Right lung (tissue), 10 donors: ENCODE measurements at places on chromosomes 6 and 20.
A peak's percentile ranks its signal among the peaks of the same experiment; 100 is the strongest.

GRCh38 chr6:161056451-161056850 is 64.9 kb downstream of the MAP3K4 start:
- DNase-seq = no peak

GRCh38 chr20:33811776-33812151 is 616 bp downstream of the CHMP4B start:
- no peak for DNase-seq

GRCh38 chr20:44800391-44801046 is 9.8 kb downstream of the RIMS4 start:
- DNase-seq = no peak

- DNase-seq = peak; percentile 31
These were observed 874.2 kb downstream of the TFAP2A start for GRCh38 chr6:9540534-9541126.

DNA sequence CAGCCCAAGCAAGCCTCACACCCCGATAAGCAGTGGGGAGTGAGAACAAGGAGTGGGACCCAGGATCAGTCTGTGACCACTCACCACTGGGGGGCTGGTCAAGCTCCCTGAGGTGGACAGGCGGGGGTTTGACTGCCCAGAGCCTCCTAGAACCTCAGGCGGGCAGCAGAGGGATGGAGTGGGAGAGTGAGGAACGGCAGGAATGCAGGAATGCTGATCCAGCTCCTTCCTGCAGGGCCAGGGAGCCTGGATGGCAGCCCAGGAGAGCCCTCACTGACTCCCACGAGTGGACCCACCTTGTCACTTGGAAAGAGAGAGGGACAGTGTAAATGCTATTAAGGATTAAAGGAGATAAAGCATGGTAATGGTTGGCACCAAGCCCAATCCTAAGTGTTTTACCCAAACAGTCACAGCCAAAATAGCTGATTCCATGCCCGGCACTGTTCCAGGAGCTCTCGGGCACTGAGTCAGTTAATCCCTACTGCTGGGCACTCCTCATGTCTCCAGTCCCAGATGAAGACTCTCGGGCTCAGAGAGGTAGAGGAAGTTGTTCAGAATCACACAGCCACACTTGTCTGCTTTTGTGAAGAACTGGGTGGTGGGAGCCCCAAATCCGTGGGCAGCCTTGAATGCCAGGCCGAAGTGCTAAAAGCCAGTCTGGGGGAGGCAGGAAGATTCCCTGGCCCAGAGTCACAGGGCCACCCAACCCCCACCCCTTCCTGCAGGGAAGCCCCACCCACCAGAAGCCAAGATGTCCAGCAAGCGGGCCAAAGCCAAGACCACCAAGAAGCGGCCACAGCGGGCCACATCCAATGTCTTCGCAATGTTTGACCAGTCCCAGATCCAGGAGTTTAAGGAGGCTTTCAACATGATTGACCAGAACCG is 3.1 kb downstream of the MYL9 start:
- DNase-seq = no peak

- no peak for DNase-seq
These were observed 838.0 kb downstream of the DHX35 start for GRCh38 chr20:39800111-39800510.

- peak; percentile 17 for DNase-seq
These were observed 228.8 kb upstream of the FAM83B start for GRCh38 chr6:54617730-54618129.

- no peak for DNase-seq
These were observed 142.9 kb downstream of the HIVEP2 start for GRCh38 chr6:142802124-142802523.

GRCh38 chr6:126042001-126042419 is 55.7 kb downstream of the TRMT11 start:
- DNase-seq = no peak

DNA sequence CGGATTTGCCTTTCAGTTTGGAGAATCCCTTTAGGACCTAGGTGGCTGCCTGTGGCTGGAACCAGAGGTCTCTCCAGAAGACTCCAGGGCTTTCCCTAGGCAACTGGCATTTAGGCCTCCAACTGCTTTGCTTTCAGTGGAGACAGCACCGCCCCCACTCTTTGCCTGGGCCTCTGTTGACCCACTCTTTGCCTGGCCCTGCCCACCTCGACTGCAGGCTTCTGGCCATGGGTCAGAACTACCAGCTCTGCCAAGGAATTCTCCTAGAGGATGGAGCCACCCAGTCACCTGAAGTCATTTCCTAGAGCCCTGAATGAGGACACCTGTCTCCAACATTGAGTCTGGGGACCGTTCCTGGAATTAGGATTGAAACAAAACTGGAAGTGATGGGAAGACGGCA is 439.0 kb upstream of the CDH4 start:
- no peak for DNase-seq

- no peak for DNase-seq
These were observed 115.7 kb downstream of the PHACTR3 start for GRCh38 chr20:59720013-59720412.

- no peak for DNase-seq
These were observed 7.7 kb downstream of the MANBAL start for GRCh38 chr20:37297066-37297736.

DNA sequence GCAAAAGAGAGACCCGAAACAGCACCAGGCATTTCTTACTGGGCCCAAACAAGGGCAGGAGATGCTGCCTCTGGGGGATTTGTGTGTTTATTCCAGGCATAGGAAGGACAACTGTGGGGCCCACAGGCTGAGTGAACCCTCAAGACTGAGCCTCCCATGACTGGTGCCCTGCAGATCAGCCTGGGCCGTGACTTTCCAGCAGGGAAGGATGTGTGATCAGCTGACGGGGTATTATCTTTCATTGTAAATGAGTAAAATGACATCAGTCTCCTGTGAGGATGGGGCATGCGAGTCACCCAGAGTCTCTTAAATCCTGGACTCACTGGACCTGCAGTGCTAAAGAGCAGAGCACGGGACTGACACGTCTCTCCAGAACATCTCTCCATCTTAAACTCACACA is 3.9 kb upstream of the TEAD3 start:
- no peak for DNase-seq

DNA sequence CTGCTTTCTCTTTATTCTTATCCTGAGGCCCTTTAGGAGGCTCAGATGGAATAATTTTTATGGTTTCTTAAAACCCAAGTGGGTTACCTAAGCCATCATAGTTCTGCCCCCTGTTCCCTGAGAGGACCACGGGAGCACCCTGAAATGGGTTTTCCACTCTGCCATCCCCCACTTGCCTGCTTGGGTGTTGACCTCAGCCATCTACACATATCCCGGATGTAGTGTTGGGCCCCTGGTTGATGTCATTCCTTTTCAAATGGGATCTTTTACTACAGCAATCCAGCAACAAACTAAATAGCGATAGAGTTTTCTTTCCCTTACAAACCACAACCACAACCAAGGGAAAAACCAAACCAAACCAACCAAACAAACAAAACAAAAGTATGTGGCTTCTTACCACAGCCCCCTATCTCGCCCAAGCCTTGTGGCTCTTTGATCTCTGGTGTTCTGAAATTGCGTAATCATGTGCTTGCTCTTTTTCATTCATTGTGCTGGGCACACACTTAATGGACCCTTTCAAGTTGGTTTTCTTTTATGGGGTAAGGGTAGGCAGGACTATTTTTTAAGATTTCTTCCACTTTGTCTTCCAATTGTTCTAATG is 154.9 kb downstream of the ESR1 start:
- no peak for DNase-seq

DNA sequence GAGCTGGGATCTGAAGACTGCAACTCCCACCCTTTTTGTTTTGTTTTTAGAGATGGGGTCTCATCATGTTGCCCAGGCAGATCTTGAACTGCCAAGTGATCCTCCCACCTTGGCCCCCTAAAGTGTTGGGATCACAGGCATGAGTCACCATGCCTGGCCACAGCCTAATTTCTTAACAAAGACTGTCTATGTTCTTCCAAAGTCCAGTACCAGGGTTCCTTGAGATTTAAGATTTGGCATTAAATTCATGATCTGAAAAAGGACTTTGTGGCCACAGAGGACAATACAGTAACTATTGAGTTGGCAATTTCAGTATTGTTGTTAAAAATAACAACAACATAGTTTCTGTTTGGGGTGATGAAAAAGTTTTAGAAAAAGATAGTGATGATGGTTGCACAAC is 28.7 kb upstream of the BEND3 start:
- no peak for DNase-seq

GRCh38 chr6:155371230-155371629 is 56.9 kb upstream of the TFB1M start:
- no peak for DNase-seq

DNA sequence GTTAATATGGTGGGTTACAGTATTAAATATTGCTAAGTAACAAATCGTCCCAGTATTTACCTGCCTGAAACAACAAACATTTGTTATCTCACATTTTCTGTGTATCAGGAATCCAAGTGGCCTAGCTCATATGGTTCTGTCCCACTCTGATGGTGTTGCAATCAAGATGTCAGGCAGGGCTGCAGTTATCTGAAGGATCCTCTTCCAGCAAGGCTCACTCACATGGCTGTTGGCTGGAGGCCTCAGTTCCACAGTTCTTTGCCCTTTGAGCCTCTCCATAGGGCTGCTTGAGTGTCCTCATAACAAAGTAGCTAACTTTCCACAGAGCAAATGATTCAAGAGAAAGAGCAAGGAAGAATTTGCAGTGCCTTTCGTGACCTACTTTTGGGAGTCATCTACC is 17.7 kb downstream of the RAB22A start:
- DNase-seq = no peak

- DNase-seq = no peak
These were observed 15.2 kb downstream of the CHMP4B start for GRCh38 chr20:33826270-33826897.

DNA sequence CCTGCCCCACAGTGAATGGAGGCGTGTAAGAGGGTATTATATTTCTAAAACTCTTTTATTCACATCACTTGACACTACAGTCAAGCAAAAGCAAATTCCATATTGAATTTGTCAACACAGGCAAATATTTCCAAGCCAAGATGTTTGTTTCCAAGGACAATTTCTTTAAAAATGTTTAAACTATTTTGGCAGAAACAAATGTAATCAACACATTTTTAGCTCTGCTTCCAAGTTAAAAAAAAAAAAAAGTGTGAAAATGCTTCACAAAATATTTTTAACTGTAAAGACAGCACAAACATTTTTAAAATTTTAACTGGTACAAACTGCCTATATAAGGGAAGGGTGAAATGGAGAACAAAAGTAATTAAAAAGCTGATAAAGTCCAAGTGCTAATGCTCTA is 44.9 kb upstream of the DST start:
- no peak for DNase-seq

- DNase-seq = no peak
These were observed 27.0 kb downstream of the RPRD1B start for GRCh38 chr20:38060536-38060935.

DNA sequence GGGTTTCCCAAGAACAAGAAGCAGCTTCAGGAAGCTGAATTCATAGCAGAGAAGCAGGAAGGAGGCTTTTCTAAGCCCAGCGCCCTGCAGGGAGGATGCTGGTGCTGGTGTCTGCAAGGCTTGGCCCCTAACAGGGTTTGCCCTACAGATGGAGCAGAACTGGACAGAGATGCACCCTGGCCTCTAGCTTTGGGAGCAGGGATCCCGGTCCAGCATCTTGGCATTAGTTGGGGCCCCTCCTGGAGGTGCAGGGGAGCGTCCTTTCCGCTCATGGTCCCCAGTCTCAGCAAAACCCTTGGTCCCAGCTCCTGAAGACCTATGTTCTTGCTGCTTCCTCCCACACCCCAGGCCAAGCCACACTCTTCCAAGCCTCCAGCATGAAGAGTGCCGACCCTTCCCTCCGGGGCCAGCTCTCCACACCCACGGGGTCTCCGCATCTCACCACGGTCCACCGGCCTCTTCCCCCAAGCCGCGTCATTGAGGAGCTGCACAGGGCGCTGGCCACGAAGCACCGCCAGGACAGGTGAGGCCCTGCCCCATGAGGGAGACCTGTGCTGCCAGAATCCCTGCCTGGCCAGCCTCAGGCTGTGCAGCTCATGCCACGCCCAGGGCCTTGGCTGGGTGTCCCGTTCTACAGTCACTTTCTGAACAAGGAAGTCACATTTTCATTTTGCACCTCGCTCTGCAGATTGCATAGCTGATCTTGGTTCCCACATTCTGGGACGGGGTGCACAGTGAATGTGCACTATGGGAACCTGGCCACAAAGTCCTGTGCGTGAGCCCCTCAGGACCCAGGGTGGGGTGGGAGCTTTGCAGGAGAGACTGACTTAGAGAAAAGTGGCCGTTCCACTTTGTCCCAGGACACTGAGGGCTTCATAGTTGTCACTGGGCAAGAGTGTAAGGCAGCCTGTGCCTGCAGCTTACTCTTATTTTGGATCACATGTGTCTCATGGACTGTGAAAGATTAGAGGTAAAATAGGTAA is 160.2 kb downstream of the SYCP2 start:
- no peak for DNase-seq

DNA sequence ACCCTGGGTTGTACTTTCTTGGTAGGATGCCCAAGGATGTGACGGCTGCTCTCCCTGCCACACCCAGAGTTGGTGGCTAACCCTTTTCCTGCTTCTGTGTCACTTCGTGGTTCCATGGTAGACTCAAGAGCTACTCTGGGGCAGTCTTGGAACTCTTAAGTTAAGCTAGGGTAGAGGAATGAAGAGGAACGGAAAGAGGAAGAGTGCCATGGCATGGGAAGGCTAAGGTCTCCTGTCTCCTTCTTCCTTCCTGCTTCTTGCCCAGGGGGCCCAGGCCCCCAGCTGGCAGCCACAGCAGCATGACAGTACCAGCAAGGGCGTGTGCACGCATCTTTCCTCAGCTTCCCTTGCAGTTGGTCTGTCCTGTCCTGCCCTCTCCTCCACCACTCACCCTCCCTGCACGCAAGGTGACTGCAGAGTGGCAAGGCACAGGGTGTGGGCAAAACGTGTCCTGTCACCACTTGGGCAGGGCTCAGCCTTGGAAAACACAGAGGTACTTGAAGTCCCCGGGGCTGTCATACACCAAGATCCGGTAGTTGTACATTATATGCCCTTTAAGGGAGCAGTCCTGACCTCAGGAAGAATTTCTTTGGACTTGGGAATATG is 39.8 kb upstream of the TGM3 start:
- DNase-seq = no peak

- no peak for DNase-seq
These were observed 303.4 kb downstream of the PLCB1 start for GRCh38 chr20:8435285-8436035.

DNA sequence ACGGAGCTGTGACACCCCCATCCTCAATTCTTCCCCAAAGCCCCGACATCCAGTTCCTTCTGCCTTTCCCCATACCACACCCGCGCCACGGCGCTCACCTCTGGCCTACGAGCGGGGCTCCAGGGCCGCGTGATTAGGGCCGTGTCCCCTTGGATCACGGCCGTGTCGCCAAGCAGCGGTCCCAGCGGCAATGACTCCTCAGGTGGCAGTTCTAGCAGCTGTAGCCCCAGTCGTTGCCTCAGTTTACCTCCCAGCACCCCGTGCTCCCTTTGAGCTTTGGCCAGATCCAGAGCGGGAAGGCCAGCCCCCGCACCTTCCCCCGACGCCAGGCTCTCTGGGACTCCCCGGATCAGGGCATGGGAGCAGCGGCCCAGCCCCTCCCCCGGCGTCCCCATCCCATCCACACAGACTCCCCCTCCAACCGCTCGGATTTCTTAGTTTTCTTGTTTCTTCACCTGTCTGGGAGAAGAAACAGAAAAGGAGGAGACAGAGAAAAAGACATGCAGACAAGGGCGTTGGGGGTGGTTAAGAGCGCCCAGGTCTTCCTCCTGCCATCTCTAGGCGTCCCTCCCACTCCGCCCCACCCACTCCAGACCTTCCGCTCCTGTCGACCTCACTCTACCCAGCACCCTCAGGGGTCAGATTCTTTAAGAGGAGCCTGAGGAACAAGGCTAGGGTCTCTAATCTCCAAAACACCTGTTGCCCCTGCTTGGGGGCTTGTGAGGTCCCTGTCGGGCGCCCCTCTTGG is at the start of gene DDAH2:
DDAH2 (minus strand) TSS at position 533 of the 748 bp plus-strand sequence; CDS start at position 395, 138 bp downstream.
- no peak for DNase-seq
